ENCODE measurements at places on chromosomes 4 and X. TPM values are rescaled to one million over a fixed set of nuclear protein-coding genes. Genes with fewer than 3 reads are reported as not detected.
A peak's percentile ranks its signal among the peaks of the same experiment; 100 is the strongest.

GRCh38 chr4:112312610-112313239, 15.6 kb downstream of the ALPK1 start:
- DNase-seq: no peak

DNA sequence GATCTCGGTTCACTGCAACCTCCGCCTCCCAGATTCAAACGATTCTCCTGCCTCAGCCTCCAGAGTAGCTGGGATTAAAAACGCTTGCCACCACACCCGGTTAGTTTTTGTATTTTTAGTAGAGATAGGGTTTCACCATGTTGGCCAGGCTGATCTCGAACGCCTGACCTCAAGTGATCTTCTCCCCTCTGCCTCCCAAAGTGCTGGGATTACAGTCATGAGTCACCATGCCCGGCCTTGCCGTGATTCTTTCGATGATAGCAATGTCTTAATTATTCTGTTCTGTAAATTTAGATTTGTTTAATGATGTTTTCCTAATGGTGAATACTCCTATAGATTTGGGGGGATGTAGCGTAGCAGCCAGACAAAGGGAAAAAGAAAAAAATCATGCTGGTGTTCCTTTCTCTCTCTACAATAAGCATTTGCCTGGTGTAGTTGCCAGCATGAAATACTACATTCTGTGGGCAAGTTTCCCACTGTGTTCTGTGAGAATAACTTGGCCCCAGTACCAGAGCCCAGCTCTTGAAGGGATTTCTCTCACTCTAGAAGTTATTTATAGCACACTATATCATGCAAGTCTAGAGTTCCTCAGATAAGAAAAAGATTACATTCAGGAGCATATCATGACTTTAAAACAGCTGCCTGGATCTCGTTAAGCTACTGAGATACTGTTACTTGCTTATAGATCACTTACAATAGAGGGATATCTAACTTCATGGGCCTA, 15.4 kb downstream of the NIPAL1 start:
- DNase-seq: no peak

DNA sequence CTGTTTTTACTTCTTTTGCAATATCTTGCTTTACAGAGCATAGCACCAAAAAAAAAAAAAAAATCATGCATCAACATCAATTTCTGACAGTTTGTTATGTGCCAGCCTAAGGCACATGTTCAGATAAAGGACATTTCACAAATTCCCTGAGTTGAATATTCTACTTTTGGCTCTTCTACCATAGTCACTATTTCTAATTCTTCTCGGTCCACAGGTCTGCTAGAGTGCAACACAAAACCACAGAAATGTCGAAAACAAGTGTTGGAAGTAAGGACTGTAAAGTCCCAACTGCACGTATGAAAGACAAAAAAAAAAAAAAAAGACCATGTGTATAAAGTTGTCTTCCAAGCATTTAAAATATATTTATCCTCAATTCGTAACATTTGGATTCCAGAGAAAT, 494.2 kb upstream of the INTU start:
- no peak for DNase-seq

GRCh38 chr4:37991623-37992410, 31.6 kb downstream of the PTTG2 start:
- no peak for DNase-seq

DNA sequence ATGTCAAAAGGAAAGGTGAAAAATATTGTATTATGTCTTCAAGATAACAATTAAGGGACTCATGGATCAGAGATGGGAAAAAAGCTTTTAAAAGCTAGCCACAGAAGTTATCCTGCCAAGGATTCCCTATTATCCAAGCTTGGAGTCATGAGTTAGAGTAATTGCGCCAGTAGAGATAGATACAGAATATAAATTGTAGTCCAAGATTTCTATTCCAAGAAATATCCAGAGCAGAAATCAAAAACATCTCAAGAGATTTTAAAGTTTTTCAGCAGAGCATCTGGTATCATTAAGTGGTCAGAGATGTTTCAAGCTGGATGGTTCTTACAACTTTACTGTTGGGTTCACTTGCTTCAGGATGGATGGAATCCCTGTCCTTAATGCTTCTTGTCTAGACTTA, 186.7 kb downstream of the PCDH18 start:
- DNase-seq: no peak

DNA sequence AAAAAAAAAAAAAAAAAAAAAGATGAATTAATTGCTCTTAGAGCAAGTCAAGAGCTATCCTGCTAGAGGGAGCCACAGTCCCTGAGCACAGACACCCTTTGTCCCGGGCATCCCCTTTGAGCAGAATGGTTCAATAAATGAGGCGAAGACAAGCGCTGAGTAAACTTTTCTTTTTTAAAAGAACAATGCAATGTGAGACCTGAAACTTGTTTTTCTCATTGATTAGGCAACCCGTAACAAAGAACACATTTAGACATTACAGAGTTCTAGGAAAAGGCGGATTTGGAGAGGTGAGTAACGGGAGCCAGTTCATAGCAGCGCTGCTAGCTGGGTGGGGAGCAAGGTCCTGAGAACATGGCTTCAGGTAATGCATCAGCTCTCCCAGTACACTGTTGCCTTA, 46.1 kb downstream of the GRK4 start:
- no peak for DNase-seq

- no peak for DNase-seq
Measured at GRCh38 chr4:150600812-150601445, 19.0 kb downstream of the MAB21L2 start.

DNA sequence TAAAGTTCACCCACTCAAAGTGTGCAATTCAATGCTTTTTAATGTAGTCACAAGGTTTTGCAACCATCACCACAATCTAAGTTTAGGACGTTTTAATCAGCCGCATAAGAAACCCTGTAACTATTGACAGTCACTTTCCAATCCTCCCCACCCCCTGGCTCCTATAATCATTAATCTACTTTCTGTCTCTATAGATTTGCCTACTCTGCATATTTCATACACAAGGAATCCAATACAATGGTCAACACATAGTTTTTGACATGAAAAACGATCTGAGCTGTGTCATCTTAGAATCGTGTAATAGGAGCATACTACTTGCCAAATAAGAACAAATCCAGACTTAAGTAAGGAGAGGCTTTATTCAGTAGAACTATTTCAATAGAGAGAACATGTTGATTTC, 47.6 kb downstream of the ANXA3 start:
- DNase-seq: no peak

GRCh38 chr4:156977435-156978160, 6.0 kb upstream of the PDGFC start:
- DNase-seq: no peak

DNA sequence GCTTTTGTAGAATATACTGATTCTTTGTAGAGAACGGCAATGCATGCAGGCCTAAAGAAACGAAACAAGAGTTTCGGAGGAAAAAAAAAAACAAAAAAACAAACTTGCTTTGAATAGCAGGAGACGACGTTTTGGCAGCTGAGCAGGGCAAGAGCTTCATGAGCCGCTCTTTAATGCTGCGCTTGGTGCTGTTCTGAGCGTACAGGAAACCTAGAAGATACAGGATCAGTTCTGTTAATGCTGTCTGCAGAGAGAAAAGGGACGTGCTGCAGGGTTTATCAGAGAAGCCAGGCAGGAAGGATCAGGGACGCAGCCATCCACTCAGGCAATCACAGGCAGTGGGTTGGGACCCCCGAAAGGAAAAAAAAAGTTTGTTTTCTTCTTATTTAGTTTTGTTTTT, 182.2 kb downstream of the PACRGL start:
- no peak for DNase-seq

DNA sequence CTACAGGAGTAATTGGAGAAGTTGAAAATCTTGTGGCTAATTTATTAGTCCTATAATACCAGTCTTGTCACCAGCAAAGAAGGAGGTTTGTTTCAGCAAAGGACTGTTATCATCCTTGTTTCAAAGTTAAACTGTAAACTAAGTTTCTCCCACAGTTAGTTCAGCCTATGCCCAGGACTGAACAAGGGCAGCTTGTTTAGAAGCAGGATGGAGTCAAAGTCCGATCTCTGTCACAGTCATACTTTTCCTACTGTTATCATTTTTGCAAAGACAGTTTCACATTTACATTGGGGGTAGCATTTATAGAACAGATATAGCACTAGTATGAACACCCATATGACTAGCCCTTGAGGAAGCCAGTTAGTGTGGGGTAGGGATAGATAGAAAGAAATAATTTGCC, 46.4 kb downstream of the AKAP4 start:
- DNase-seq: no peak

DNA sequence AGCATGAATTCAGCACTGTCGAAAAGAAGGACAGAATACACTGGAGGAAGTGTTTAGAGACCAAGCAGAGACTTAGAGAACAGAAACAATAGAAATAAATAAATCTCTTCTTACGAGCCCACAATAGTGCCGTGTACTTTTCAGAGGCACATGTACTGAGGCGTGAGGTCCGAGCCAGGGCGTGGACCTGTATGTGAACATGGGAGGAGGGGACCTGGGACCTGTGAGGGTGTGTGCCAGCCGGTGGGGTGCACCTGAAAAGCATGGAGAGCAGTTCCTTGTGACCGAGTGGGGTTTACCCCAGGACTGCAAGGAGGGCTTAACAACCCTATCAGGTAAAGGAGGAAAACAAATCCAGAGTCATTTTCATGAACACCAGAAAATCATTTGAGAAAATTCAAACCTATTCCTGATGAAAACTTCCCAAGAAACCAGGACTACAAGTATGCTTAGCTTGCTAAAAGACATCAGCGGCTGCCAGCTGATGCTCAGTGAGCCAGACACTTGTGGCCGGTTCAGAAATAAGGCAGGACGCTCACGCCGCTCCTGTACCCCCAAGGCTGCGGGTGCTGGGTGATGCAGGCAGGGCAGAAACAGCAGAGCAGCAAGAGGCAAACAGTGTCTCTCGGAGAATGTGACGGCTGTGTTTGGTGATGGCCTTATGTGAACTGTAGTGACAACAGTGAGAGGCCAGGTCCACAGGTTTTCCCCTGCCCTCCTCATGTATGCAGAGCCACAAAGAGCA, 37.1 kb downstream of the NELFA start:
- peak; percentile 55 for DNase-seq

- DNase-seq: no peak
Measured at GRCh38 chr4:4558881-4559280, 17.0 kb upstream of the STX18 start.

GRCh38 chrX:66684196-66684595, 45.3 kb upstream of the EDA2R start:
- DNase-seq: no peak

DNA sequence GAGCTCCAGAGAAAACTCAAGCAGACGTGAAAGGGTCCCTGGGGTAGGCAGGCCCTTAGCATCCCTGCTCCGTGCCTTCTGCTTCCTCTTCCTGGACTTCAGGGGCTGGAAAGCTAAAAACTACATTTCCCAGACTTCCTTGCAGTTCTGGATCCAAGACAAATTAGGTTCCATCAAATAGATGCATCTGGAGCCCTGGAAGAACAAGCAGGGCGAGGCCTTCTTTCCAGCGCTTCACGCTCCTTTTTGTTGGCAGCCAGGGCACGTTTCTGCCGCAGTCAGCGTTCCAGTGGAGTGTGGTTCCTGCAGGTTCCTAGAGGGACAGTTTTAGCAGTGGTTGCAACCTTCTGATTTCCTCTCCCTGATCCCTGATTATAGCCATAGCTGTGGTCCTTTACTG, 53.6 kb upstream of the MSX1 start:
- DNase-seq: no peak

DNA sequence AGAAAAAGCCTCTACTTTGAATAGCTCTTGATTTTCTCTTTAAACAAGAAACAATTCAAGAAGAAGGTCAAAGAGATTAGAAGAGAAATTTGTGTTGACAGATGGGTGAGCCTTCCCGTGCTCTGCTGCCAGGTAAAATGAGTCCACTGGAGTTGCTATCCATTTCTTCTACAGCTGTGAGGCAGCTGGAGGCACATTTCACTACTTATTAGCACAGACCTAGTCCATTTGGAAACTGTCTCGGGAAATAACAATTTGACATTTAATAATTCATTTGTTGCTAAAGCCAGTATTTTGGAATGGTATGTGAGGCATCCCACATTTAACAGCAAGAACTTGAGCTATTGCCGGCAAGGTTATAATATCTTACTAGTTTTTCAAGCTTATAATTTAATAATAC, 396.8 kb upstream of the GRIA3 start:
- DNase-seq: no peak

GRCh38 chrX:154116426-154117211, 19.1 kb upstream of the MECP2 start:
- no peak for DNase-seq

GRCh38 chr4:126364311-126364911, 1049.7 kb downstream of the FAT4 start:
- no peak for DNase-seq

- peak; percentile 83 for DNase-seq
Measured at GRCh38 chr4:121950212-121950679, 1.6 kb downstream of the TRPC3 start.

The CT45A3 gene
- not detected for total RNA-seq

The DCAF12L2 gene
- not detected for total RNA-seq

The IL3RA gene
- total RNA-seq: 21.9 TPM

The ACTRT1 gene
- not detected for total RNA-seq

The LUZP4 gene
- total RNA-seq: not detected

The MAGEA11 gene
- total RNA-seq: not detected

The DUSP21 gene
- not detected for total RNA-seq

The FAM120C gene
- 10.1 TPM for total RNA-seq

The HSFX2 gene
- total RNA-seq: not detected

Data from aorta (tissue), 5 donors.